ENCODE measurements at places on chromosomes 3 and 15.

GRCh38 chr3:16707260-16707659 is 102.0 kb upstream of the DAZL start:
- no peak for DNase-seq

DNA sequence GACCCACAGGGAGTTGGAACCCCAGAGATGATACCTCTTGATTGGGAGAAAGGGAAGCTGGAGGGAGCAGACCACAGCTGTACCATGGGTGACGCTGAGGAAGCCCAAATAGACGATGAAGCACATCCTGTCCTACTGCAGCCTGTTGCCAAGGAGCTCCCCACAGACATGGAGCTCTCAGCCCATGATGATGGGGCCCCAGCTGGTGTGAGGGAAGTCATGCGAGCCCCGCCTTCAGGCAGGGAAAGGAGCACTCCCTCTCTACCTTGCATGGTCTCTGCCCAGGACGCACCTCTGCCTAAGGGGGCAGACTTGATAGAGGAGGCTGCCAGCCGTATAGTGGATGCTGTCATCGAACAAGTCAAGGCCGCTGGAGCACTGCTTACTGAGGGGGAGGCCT is 201.1 kb downstream of the AKAP13 start:
- no peak for DNase-seq

GRCh38 chr3:141240687-141241615 is 9.3 kb downstream of the PXYLP1 start:
- no peak for DNase-seq

DNA sequence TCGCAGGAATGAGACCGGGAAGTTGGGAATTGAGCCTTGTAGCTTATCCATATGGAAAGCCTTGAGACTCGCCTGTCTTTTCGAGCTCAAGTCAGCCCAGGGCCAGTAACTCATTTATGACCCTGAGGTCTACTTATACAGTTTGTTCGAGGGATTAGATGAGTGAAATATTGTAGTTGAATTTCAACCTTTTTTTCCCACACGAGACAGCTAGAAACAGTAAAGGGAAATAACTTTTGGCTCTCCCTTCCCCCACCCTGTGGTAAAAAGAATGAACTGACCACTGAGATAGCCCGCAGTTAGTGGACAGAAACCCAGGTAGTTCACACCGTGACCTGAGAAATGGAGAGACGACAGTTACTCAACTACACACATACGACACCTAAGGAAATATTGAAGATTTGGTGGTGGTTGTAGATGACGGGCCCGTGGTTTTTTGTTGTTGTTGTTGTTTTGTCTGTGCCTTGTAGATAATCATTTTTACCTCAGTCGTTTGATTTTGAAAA is 841 bp downstream of the EIF3J start:
- DNase-seq = no peak

DNA sequence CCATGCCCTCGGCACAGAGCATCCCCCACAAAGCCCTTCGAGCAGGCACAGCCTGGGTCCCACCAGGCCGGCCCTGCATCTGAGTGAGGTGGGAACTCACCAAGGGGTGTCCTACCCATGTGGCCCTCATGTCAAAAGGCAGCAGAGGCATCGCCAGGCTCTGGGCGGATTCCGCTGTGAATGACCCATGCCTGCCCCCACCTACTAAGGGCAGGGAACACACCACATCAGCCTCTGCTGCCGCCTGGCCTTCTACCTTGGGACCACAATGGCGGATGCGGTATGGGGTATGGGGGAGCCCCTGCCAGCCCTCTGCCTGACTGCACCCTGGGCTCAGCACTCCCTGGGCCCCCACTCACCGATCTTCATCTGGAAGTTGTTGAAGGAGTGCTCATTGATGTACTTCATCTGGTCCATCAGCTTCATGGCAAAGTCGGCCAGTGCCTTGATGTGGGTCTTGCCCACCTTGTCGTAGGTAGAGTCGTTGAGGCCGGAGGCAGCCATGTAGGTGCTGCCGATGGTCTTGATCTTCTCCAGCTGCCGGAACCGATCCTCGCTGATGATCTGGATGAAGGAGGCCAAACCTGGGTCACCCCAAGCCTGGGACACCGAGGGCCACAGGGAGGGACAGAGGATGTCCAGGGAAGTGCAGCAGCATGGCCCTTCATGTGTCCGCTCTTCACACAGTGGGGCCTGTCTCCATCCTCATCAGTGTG is 87.8 kb downstream of the SEC22A start:
- no peak for DNase-seq

DNA sequence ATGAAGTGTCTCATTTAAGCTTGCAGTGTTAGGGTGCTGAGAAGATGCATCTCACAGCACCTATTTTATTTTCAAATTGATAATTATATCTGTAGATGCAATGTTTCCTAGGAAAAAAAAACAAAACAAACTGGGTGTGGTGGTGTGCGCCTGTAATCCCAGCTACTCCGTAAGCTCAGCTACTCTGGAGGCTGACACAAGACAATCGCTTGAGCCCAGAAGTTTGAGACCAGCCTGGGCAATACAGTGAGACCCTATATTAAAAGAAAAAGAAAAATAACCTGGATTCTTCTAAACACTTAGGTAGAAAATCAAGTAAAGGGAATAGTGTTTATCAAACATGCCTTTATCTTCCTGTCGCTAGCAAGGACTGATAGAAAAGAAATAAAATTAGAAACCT is 1.9 kb downstream of the MINDY2 start:
- DNase-seq = no peak

DNA sequence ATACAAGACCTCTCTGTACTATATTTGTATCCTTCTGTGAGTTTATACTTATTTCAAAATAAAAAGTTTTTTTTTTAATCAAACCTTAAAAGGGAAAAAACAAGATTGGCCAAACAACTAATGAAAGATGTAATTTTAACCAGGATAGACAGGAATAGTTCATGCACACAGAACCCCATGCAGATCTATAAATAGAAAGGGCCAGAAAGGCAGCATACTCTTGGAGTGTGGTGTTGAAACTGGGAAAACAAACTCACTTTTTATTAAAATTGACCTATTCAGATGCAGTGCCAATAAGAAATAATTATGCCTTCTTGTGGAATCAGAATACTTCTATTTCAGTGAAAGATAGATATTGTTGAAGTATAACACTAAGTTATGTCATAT is 204.6 kb downstream of the PLCL2 start:
- no peak for DNase-seq

- DNase-seq = peak; percentile 60
These were observed 84.8 kb downstream of the RAP2B start for GRCh38 chr3:153246806-153247205.

GRCh38 chr3:155398046-155398445 is 104.6 kb upstream of the STRIT1 start:
- no peak for DNase-seq

DNA sequence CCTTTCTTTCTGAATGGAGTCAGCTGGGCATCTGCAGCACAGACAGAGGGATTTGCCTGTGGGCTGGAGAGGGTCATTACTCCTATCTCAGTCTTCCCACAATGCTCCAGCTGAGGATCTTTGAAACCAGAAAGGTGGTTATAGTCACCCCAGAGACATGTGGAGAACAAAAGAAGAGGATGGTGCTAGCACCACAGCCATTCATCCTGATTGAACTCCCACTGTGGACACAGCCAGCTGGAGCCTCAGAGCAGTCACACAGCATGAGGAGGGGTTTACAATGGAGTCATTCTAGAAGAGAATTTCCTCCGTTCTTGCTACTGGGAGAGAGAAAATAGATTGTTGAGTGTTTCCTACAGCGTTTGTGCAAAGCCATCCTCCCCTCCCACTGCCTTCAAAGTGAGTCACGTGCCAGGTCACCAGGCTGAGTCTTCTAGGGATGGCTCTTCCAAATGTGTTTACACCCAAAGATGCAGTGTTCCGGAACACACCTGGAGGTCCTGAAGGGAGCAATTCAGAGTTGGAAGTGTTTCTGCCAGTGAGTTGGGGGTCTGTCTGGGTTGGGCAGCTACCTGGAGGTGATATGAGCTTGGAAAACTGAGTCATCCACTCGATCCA is 18.9 kb upstream of the GREM1 start:
- DNase-seq = no peak

Measured in AG04449 (cell line).